ENCODE measurements at places on chromosomes 2 and 18.

- DNase-seq, result no peak
Observed at GRCh38 chr18:73136134-73136533, 268.3 kb upstream of the NETO1 start.

- DNase-seq, result no peak
Observed at GRCh38 chr2:174764280-174765255, at the start of gene CHRNA1. TSS of gene CHRNA1 (minus strand) at chr2:174764472. CDS start at chr2:174764394, 78 bp downstream.

- no peak for DNase-seq
Observed at GRCh38 chr18:23126376-23127056, 8.8 kb upstream of the CABLES1 start.

GRCh38 chr2:234091432-234091879 is 41.0 kb downstream of the SPP2 start:
- no peak for DNase-seq

DNA sequence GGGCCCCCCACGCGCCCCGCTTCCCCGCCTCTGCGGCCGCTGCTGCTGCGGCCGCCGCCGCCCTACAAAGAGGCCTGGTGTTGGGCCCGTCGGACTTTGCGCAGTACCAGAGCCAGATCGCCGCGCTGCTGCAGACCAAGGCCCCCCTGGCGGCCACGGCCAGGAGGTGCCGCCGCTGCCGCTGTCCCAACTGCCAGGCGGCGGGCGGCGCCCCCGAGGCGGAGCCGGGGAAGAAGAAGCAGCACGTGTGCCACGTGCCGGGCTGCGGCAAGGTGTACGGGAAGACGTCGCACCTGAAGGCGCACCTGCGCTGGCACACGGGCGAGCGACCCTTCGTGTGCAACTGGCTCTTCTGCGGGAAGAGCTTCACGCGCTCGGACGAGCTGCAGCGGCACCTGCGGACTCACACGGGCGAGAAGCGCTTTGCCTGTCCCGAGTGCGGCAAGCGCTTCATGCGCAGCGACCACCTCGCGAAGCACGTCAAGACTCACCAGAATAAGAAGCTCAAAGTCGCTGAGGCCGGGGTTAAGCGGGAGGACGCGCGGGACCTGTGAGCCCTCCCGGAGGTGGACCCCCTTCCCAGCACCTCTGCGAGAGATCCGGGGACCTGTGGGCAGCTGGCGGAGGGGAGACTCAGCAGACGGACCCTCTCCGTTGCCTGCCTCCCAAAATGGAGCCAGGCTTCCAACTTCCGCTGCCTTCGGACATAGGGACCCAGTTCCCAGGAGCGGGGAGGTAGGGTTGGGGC is 1.9 kb downstream of the SP5 start:
- peak; percentile 46 for DNase-seq

DNA sequence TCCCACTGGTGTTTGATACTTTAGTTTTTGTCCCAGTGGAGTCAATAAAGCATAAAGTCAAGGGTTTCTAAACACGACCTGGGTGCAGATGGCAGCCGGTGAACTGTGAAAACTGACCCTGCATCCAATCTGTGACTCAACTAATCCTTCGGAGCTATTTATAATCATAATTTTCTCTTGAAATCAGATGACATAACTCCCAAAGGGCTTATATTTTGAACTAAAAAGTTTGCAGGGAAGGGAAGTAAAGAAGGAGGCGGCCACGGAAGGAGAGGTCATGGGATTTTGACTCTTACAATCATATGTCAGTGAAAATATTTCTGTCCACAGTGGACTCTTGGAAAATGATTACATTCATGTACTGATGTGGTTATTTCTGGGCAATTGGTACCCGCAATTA is 178.5 kb downstream of the PDE1A start:
- no peak for DNase-seq

DNA sequence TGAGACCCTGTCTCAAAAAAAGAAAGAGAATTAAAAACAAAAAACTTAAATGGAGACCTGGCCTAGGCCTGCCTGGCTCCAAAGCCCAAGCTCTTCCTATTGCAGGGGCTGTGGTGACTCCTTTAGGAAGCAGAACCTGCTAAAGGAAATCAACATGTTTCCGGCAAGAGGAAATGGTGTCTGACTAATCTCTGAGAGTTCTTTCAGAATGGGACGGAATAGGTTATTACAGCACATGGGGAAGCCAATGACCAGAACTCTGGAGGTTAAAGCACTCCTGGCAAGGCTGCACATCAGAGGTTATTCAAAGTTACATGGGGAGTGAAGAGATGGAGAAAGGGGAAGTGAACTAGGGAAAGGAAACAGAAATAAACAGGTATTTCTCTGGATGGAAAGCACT is 21.4 kb downstream of the KIF3C start:
- no peak for DNase-seq

DNA sequence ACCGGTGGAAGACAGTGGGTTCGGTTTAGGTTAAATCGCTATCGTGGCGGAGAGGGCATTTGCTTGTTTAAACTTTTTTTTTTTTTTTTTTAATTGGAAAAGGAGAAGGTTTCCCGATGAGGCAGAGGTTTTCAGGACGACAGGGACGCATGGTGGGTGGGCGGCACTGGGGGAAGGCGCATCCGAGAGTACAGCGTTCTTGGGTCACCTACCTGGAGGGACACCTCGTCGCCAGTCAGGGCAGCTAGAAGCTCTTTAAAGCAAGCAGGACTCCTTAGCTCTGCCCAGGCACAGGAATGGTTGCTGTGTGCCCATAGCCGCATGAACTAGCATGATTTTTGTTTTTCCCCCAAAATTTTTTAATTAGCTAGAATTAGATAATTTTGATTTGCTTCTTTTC is 437 bp downstream of the LDLRAD4 start:
- DNase-seq, result no peak

DNA sequence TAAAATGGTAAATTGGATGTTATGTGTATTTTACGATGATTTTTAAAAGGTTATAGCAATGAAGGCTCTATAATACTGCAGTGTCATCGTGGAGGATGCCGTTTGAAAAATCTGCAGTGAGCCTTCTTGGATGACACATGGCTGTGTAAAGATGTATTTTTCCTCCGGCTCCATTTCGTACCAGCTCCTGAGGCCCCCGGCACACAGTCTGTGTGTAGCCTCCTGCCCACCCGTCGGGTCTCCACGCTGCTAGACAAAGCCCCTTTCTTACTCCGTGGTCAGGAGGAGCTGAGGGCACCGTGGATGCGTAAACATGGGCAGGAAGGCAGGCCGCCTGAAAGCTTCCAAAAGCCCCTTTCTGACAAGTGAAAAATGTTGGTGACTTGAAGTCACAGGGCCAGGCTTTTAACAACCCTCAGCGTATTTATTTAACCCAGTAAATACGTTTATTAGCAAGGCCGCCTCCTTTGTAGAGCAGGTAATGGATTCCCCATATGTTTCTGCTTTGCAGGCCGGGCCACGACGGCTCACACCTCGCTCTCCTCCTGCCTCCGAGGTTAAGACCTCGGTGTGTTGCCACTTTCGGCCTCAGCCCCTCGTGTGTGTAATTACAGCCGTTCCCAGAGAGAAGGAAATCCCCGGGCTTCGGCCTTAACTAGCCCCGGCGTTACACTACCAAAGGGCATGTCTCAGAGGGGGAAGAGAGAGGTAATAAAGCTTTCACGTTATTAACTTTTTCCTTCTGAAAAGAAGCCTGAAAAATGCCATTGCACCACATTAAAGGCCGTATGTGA is 72.8 kb downstream of the DDX1 start:
- DNase-seq, result no peak

GRCh38 chr2:226963528-226963927 is 127.7 kb downstream of the RHBDD1 start:
- DNase-seq, result no peak

DNA sequence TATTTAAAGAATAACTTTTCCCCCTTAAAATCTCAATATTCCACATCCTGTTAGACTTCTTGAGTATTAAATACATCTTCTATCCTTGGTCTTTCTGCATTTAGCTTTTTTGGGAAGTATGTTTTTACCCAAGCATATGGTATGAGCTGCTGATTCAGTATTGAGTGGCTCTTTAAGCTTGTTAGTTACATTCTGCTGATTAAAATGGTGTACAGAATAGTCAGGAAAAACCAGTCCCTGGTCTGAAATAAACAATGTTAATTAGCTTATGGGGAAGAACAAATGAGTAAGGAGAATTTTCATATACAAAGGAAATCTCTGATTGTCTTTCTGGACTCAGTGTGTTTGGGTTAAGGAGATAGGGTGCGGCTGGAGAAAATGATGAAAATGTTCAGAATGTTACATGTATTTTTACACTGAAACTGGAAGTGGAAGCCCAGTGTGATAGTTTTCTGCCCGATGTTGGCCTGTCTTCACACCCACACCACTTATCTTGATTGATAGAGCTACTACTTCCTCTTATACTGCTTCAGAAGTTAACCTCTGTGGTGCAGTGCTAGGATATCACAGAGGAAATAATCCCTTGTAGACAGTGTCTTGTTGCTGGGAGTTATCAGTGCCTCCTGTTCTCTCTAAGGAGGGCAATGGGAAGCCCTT is 84.0 kb downstream of the MSH2 start:
- DNase-seq, result no peak

GRCh38 chr18:67634631-67635338 is 118.3 kb upstream of the DSEL start:
- no peak for DNase-seq

GRCh38 chr2:107380912-107381311 is 445.8 kb upstream of the RGPD4 start:
- DNase-seq, result no peak

DNA sequence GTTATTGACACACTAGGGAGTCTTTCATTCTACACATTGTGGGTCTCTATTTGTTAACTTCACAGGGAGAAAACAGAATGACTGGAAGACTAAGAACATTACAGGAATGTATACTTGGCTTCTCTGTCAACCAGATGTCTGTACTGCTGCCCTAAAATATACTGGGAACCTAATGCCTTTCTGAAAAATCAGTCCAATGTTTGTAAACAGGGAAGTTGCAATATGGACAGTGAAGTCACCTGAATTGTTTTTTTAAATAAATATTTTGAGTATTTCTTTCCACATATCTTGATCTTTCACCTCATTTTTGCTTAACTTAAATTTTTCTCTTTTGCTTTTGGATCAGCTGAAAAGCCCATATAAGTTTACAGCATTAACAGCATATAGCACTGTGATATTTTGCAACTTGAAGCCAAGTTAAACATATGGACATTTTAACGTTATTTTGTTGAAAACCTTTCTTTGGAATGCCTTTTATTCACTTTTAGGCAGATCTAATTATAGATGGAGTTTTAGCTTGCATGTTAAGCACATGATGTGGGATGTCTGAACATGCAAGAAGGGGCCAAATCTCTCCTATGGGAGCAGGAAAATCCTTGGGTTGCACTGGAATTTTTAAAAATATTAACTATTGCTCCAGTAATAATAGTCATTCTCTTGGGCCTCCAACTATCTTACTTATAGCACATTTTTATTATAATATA is 137.7 kb upstream of the TWIST2 start:
- DNase-seq, result no peak

GRCh38 chr2:46183426-46183825 is 113.8 kb upstream of the EPAS1 start:
- no peak for DNase-seq

DNA sequence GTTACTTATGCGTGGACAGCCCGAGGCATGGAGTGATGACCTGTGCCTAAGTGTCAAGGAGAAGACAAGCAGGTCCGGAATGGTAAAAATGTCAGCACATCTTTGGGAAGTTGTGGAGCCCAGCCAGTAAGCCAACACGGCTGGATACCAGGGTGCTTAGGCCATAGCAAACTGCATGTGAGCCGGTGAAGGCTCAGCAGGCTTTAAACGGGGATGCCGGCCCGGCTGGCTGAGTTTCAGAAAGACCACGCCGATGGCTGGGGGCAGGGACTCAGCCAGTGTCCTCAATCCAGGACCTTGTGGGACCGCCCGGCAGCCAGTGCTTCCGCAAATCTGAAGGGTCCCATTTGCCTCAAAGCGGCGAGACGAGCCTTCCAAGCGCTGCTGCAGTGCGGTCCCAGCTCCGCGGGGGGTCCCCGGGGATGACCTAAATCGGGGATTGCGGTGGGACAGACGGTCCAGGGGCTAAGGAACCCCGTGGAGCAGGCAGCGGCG is 946 bp upstream of the AGAP1 start:
- no peak for DNase-seq

DNA sequence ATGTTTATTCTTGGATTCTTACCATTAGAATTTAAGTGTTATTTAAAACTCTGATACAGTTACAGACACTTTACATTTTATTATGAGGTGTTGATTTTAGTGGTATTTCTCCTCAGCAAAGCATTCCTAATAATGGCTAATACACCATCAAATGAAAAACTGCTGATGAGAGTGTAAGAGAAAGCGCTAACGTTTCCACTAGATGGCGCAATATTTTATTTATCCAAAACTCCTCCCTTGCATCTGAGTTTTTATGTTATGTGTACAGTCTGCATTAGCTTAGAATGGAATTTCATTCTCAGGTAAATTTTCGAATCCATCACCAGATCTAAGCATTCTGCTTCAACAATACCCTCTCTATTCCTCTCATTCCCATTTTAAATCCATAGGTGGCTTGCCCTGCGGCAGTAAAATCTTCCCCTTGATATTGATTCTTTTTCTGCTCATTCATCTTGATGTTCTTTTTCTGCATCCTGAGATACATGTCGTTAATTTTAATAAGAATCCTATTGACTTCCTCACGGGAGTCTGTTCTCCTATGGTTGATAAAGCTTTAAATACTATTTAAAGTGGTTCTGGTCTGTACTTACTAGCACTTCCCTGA is 53.9 kb downstream of the PRKRA start:
- no peak for DNase-seq

DNA sequence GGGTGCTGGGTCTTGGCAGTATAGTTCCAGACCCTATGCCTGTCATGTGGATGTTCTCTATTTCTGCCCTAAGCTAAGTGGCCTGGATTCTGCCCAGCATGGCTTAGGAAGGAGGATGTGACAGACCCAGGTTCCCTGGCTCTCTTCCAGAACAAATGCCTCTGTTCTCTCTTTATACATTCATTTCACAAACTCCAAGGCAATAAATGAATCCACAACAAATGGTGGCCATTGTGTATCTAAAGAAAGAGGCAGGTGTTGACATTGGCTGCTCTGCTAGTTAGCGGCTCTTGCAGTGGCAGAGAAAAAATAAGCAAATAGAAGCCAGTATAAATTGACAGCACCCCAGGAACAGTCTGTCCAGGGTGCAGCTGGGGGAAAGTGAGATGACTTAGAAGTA is 298.6 kb downstream of the SUCLG1 start:
- no peak for DNase-seq

DNA sequence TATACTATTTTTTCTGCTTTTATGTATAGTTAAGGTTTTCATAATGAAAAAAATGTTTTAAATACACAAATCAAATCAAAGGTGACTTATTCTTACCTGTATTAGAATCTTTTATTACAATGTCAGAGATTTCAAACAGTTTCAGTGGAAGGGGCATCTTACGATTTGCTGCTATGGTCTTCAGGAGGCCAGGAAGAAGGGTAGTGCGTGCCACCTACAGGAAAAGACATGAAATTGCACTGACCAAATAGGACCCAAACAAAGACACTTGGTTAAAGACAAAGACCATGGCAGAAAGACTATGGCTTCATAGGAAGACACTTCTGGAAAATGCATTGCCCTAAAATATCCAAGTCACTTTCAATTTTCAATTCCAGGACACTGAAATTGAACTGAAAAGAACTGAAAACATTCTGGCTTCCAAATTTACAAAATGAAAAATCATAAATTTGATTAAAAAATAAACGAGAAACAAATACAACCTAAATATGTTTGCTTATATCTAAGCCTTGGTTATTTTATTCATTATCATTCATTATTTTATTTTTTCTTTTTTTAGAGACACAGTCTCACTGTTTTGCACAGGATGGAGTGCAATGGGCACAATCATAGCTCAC is 42.1 kb downstream of the FARSB start:
- no peak for DNase-seq

- DNase-seq, result no peak
Observed at GRCh38 chr18:3620146-3621119, 170.5 kb downstream of the TGIF1 start.

GRCh38 chr2:119144806-119145205 is 13.7 kb downstream of the C1QL2 start:
- no peak for DNase-seq

Measured in stimulated activated CD4-positive, alpha-beta T cell treated with anti-CD3 and anti-CD28 coated beads, Interleukin-1b, Interleukin-23, amount 100 ng/mL, for 48 hours (primary cell).